ENCODE measurements at places on chromosomes 6 and 20.

- no peak for DNase-seq
Observed at GRCh38 chr6:7238900-7239589, 74.0 kb downstream of the SSR1 start.

DNA sequence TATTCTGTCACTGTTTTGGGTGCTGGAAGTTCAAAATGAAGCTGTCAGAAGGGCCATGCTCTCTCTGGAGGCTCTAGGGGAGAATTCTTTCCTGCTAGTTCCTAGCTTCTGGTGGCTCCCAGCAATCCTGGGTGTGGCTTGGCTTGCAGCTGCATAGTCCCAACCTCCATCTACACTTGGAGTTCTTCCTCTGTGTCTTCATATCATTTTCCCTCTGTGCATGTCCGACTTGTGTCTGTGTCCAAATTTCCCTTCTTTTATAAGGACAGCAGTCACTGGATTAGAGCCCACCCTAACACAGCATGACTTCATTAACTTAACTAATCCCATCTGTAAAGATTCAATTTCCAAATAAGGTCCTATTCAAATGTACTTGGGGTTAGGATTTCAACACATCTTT, 23.3 kb upstream of the ENPP1 start:
- DNase-seq: no peak

DNA sequence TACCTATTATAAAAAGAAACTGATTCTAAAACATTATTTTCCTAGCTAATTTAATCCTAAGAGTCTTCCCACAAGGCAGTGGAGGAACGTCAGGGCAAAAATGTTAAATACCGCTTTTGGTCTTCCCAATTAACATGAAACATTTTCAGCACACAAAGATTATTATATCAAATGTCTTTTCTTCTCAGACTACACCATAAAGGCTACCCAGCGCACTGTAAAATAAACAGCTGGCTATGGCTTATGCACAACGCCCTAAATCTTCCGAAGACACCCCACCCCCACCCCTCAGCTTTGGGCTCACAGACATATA, 1.0 kb downstream of the NUDT3 start:
- DNase-seq: no peak

- DNase-seq: no peak
Observed at GRCh38 chr6:34242252-34243130, 5.8 kb downstream of the HMGA1 start.

DNA sequence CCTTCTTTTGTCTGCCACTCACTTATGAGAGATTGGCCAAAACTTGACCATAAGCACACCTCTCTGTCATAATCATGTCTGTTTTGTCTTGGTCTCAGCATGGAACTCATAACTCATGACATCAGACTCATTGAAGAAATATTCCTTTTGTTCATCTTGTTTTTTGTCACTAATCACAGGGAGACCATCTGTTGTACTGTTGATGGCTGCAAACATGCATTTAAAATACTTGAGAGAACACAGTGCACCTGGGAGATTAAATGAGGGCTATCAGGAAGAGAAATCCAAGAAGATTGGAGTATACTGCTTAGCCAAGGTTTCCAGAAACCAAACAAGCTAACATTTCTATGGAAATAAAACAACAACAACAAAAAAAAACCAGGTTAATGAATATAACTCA, 689.7 kb downstream of the EPM2A start:
- DNase-seq: no peak

DNA sequence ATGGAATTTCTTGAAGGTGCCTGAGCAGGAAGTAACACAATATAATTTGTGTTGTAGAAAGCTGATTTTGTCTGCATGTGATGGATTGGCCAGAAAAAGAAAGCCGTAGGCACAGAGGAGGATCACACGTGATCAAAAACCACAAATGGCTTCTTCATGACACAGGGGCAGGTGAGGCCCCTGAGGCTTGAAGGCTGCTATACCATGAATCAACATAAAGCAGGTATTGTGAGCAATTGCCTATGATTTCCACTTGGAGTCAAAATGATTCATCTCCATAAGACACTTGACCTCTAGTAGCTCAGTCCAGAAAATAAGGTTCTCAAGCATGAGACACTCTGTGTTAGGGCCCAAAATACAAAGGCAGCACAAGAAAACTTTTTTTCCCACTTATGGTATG, 42.4 kb upstream of the EYA4 start:
- no peak for DNase-seq

DNA sequence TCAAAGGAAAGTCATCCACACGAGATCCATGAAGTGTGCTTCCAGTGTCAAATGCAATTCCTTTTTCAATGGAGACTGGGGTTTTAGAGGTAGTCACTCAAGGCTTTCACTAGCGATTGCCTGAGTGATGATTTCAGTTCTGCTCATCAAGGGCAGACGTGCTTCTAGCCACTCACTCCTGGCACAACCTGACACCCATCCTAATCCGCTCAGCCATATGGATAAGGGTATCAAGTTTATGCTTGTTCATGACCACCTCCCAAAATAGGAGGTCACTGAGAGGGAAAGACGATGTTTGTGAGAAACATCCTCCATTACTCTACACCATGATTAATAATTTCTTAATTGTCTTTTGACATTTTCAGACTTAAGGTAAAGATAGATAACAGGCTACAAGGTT, 91.3 kb upstream of the HEY2 start:
- DNase-seq: no peak

DNA sequence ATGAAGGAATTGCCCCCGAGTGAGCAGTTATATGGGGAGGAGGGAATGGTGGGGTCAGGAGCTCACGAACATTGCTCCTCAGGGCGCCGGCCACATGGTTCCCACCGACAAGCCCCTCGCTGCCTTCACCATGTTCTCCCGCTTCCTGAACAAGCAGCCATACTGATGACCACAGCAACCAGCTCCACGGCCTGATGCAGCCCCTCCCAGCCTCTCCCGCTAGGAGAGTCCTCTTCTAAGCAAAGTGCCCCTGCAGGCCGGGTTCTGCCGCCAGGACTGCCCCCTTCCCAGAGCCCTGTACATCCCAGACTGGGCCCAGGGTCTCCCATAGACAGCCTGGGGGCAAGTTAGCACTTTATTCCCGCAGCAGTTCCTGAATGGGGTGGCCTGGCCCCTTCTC, 7.2 kb downstream of the CTSA start:
- DNase-seq: no peak

- DNase-seq: no peak
Observed at GRCh38 chr20:3857405-3857804, 10.8 kb downstream of the MAVS start.

Measured in left hindlimb (tissue), 1 donor.